ENCODE measurements at places on chromosomes 1 and 21.

DNA sequence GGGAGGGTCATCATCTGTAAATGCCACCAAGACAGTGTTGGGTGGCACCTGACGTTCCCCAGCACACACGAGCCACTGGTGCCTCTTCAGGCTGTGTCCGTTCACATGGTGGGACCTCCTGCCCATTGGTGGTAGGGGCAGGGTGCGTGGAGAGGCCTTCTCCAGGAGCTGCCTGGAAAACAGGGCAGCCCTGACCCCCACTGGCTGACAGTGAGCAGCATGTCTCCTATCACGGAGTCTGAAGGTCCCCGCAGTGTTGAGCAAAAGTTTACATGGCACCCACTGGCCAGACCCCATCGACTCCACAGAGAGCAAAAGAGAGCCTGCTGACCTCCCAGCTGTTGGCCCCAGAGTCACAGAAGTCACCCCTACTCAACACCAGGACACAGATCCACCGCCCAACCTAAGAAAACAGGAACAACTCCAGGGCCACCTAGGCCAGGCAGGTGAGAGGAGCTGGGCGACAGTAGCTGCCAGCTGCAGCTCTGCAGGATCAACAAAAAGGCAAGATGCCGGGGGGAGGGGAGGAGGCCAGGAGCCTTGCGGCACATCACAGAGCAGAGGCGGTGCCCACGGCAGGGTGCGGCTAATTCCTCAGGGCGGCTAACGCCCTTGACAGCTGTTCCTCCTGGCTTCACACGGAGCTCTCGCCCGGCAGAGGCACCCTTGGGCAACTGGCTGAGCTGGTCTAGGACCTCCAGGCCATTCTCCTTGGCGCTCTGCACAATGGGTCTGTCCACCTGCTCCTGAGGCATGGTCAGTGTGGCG, 14.4 kb upstream of the IFI6 start:
- DNase-seq: no peak

GRCh38 chr1:114008480-114008941, 29.2 kb downstream of the OLFML3 start:
- DNase-seq: no peak

- DNase-seq: no peak
Observed at GRCh38 chr1:28902738-28903137, 11.6 kb upstream of the EPB41 start.

GRCh38 chr1:33180226-33180910, 1.5 kb downstream of the TRIM62 start:
- DNase-seq: no peak

- no peak for DNase-seq
Observed at GRCh38 chr1:119962296-119962968, 66.1 kb upstream of the ADAM30 start.

- no peak for DNase-seq
Observed at GRCh38 chr21:16993416-16994038, 519.3 kb upstream of the CXADR start.

DNA sequence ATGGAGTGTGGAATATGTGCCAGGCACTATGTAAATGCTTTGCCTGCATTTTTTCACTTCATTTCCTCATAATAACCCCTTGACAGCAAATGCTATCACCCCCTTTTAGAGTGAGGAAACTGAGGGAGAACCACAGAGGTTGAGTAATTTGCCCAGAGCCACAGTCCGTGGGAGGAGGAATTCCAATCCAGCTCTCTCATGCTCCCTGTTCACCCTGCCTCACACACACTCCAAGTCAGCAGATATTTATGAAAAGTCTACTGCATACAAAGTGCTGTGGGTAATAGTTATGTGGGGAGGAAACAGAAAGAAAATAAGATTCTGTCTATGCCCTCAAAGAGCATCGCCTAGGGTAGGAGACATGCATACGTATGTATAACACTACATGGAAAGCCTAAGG, 30.9 kb upstream of the RBM15 start:
- DNase-seq: no peak

- DNase-seq: no peak
Observed at GRCh38 chr1:206144605-206145004, 27.4 kb upstream of the AVPR1B start.

All from HS-27A (cell line).